Activated CD8-positive, alpha-beta T cell treated with anti-CD3 and anti-CD28 coated beads for 36 hours (primary cell): ENCODE measurements at places on chromosomes 4 and X. TPM values are rescaled to one million over a fixed set of nuclear protein-coding genes. Genes with fewer than 3 reads are reported as not detected.

Gene MAGEA10
- not detected for total RNA-seq

DNA sequence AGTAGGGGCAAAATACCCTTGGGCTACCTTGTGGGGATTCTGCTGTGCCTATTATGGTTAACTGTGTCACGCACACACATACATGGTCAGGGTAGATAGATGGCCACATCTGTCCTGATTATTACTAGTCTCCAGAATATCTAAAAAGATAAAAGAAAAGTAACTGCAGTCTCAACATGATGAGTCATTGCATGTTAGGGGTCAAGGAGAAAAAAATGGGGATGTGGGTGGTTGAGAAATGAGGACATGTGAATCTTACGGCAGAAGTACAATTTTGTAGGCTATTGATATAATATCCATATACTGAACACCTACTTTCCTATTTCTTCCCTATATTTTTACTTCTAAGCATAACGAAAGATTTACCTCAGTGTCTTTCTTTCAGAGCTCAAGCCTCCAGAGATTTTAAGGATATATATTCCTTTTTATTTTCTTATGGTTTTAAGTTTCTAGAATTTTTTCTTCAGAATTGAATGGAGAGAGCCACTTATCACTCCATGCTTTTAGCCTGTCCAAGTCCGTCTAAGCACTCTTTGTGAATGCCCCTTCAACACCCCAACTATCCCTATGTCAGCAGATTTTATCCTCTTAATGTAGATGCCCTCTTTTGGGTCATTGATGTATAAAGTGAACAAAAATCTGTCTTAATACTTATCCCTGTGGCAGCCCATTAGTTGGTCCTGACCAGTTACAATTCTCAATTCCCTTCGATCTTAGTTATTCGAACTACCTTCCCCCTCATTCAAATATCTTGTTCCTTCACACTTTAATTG, 642.2 kb downstream of the IQCM start:
- no peak overlapping the region for H3K4me3 ChIP-seq
- no peak for DNase-seq
- no peaks in the 10 kb centered on the region for H3K36me3 ChIP-seq

DNA sequence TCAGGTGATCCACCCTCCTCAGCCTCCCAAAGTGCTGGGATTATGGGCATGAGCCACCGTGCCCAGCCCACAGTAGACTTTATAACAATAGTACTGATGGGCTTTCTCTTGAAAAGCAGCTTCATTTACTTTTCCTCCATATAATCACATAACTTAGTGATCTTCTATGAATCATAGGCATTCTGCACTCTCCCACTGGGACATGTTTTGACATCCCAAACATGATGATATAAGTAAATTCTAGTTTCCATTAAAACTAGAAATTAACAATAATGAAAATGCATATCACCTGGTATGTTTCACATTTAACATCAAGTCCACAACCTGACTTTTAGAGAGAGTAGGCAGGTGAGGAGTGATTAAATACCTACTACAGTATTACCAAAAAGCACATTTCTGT, 96.5 kb downstream of the CAMK2D start:
- H3K27ac ChIP-seq, result no peak overlapping the region
- H3K27me3 ChIP-seq, result no peaks in the 10 kb centered on the region
- peaks cover 18% of the 10 kb centered on the region for H3K36me3 ChIP-seq
- H3K4me1 ChIP-seq, result peaks cover 12% of the 10 kb centered on the region
- H3K4me3 ChIP-seq, result no peak overlapping the region

GRCh38 chr4:98352396-98352795, 91.2 kb downstream of the RAP1GDS1 start:
- H3K27ac ChIP-seq, result no peak overlapping the region
- no peaks in the 10 kb centered on the region for H3K4me1 ChIP-seq
- DNase-seq, result no peak
- H3K4me3 ChIP-seq, result no peak overlapping the region

DNA sequence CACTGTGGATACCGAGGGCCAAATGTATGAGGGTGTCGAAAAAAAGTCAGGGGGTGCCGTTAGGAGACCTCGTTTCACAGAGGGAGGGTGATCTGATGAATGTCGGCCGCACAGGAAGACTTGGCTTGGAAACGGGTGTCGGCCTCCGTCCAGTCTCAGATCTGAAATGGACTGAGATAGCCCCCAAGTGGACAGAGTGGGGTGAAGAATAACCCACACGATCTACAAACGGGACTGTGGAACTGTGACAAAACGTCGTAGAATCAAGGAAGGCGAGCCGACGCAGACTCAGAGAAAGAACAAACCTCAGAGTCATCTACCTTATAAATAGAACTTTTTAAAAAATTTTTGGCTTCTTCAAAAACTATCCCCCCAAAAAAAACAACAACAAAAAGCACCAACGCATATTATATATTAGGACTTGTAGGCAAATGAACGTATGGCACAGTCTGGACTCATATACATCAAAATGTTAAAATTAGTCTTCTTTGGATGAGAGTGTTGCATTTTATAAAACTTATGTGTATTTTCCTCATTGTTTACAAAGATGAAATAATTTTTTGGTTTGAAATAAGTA, 63.8 kb upstream of the IRF2 start:
- DNase-seq, result peak; percentile 75
- H3K4me1 ChIP-seq, result peaks cover 33% of the 10 kb centered on the region
- H3K36me3 ChIP-seq, result no peaks in the 10 kb centered on the region
- peak overlapping the region; percentile 97 for H3K27ac ChIP-seq

DNA sequence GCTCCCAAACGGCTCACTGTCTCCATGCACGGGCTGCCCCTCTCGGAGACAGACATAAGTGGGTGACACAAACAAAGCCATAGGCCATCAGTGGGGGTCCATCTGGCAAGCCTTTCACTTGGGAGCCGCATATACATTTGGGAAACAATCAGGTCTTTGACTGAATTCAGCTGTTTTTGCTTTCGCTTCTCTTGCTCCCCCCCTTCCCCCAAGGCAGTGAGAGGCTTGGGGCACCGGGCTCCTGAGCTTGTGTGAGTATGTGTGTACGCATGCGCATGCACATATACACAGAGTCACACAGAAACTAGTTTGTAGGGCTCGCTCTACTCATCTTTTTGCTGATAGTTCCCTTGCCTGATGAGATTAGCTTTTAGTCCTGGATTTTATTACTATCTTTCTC, 284.4 kb downstream of the AFF2 start:
- H3K27me3 ChIP-seq, result no peaks in the 10 kb centered on the region
- H3K27ac ChIP-seq, result no peak overlapping the region
- no peak for DNase-seq
- H3K36me3 ChIP-seq, result no peaks in the 10 kb centered on the region

Gene WDR19
- 12.0 TPM for total RNA-seq
